ENCODE measurements at places on chromosomes 2 and 18.
A peak's percentile ranks its signal among the peaks of the same experiment; 100 is the strongest.

- peak; percentile 28 for DNase-seq
These were observed 47.0 kb downstream of the IWS1 start for GRCh38 chr2:127479219-127479825.

- DNase-seq = no peak
These were observed 168.8 kb downstream of the SMAD7 start for GRCh38 chr18:48781988-48782363.

DNA sequence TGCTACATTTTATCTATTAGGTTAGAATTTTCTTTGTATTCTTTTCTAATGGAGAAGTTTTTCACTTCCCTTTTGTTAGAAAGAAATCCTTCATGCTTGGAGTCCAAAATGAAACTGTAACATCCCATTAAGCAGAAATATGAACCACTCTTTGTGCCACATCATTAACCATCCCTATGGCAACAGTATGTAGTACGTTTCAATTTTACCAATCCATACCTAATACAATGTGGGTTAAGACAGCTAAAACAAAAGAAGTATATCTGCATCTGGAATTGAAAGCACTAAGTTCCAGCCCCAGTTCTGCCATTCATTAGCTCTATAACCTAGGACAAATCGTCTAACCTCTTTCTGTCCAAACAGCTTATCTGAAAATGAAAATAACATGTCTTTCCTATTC, 409.2 kb upstream of the SPHKAP start:
- no peak for DNase-seq

- no peak for DNase-seq
These were observed 129.5 kb upstream of the NYAP2 start for GRCh38 chr2:225270053-225270452.

DNA sequence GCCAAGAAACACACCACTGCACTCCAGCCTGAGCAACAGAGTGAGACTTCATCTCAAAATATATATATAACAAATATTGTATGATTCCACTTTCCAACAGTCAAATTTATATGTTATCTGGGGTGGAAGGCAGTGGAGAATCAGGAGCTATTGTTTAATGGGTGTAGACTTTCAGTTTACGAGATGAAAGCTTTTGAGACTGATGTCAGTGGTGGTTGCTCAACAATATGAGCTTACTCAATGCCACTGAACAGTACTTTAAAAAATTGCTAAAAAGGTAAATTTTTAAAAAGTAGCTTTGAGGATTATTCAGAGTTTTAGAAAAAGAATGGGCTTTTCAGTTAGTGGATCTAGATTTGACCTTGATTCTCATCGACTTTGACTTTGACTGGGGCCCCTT, 105.9 kb upstream of the ST6GAL2 start:
- DNase-seq = no peak

GRCh38 chr2:128323555-128323931, 4.9 kb upstream of the HS6ST1 start:
- DNase-seq = no peak

DNA sequence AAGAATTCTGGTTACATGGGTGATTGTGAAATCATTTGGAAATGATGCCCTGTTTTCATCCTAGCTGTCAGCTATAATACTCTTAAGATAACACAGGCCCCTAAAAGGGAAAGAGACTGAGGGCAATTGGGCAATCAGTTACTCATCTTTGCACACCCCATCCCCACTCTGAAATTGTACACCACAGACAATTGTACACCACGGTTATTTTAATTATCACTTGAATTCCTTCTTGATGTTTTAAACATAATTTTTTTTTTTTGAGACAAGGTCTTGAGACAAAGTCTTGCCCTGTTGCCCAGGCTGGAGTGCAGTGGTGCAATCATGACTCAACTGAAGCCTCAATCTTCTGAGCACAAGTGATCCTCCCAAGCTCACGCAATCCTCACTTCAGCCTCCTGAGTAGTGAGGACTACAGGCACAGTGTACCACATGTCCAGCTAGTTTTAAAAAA, 862.4 kb upstream of the ACVR2A start:
- DNase-seq = peak; percentile 97

DNA sequence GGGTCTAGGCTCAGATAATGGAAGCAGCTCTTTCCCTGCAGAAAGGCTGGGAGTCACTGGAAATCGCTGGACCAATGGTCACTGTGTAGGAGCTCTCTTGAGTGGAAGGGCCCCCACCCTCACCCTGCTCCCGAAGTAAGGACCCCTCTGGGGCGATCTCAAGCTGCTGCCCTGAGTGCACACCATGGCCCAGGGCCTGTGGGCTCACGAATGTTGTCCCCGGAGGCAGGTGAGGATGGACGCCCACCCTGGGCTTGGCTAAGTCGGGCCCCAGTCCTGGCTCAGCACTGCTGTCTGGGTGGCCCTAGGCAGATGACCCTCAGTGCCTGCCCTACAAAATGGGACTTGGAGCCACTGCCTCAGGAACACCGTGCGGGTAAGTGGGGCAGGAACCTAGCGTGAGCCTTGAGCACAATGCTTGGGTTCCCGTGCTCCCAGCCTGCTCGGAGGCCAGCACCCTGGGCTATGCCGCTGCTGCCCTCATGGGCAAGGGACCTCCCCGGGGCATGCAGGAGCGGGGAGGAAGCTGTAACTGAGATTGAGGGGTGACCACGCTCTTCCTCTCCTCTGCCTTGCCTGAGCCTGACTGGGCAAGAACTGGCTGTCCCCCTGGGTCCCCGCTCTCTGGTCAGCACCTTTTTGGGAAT, 3.7 kb downstream of the D2HGDH start:
- DNase-seq = no peak

GRCh38 chr18:76982038-76982437, 150.5 kb downstream of the MBP start:
- no peak for DNase-seq

DNA sequence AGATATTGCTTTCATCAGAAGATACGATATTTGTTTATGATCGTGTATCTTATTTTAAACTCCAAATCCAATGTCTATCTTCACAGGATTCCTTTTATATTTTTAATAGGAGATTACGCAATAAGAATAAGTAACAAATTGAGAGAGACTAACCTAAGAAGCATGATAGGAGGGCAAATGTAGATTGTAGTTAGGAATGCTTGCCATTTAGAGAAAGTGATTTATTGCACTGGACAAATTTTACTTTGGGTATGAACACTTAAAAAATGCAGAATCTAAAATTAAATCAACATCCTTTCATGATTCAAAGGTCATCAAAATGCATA, 563.4 kb upstream of the POU3F3 start:
- DNase-seq = no peak

DNA sequence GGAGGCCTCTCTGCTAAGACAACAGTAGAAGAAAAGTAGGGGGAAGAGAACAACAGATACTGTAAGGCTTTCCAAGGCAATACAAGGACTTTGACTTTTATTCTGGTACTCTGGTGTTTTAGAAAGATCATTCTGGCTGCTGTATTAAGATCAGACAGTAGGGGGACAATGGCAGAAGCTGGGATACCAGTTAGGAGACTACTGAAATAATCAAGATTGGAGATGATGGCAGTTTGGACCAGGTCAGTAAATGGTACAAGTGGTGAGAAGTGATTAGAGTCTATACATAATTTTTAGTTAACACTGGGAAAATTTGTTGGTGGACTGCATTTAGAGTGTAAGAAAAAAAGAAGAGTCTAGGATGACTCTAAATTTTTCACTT, 139.7 kb downstream of the ROCK1 start:
- no peak for DNase-seq

DNA sequence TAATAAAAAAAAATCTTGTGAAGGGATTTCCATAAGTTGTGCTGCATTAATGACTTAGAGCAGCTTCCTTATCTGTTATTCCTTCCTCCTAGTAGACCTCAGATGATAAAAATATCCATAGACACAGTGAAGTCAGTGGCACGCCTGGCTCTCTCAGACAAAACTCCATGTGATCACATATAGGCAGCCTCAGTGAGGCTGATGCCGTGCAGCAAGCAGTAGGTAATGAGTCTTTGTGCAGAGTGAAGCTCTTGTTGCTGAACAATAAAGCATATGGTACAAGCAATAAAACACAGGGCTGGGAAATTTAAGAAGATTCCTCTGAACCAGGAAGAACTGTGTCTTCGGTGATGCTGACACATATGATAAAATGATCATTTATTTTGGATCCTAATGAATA, 102.7 kb downstream of the CSRNP3 start:
- no peak for DNase-seq

GRCh38 chr2:10253596-10254372, 48.9 kb upstream of the HPCAL1 start:
- no peak for DNase-seq

- DNase-seq = no peak
These were observed 55.9 kb upstream of the NOL4 start for GRCh38 chr18:34280653-34281052.

DNA sequence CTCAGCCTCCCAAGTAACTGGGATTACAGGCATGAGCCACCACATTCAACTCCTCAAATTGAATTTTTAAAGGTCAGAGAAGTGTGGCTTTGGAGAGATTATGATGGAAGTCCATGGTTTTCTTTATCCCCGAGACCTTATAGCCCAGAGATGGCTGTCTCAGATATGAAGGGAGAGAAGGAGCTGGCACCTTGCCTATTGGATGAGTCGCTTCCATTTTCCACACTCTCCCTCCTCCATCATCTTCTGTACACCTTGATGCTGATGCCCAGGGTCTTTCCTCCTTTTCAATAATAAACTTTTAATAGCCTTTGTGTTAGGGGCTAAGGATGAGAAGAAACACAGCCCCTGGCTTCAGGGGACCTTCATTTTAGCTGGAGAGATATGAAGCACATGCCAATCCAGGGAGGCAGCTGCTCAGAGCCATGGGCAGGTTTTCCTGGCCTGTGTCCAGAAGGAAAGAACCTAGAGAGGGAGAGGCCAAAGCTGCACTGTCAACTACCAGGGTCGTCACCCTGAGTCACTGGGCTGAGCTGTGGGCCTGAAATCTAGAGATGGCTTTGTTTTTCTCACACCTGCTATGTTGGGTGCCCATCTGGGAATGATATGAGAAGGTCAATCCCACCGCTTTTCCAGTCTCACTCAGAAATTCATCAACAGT, 146.0 kb upstream of the SERTAD2 start:
- DNase-seq = no peak

GRCh38 chr18:9617006-9617542, 2.7 kb upstream of the PPP4R1 start:
- no peak for DNase-seq

GRCh38 chr2:10382354-10383061, 65.6 kb downstream of the ODC1 start:
- DNase-seq = no peak

DNA sequence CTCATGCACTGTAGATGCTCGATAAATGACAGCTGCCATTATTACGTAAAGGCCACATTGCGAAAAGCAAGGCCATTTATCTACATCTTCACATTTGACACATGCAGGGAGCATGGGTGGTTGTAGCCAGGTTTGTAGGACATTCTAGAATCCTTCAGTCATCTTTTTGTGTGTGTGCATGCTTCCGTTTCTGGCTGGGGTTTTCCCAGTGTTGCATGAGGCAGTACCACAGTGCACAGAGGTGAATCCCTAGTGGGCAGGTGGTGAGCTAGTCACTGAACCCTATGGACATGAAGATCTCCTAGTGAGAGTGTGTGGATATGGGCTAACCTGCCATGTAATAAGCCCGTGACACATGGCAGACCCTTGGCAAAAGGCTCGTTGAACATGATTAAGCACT, 151.8 kb upstream of the SLC14A2 start:
- no peak for DNase-seq

DNA sequence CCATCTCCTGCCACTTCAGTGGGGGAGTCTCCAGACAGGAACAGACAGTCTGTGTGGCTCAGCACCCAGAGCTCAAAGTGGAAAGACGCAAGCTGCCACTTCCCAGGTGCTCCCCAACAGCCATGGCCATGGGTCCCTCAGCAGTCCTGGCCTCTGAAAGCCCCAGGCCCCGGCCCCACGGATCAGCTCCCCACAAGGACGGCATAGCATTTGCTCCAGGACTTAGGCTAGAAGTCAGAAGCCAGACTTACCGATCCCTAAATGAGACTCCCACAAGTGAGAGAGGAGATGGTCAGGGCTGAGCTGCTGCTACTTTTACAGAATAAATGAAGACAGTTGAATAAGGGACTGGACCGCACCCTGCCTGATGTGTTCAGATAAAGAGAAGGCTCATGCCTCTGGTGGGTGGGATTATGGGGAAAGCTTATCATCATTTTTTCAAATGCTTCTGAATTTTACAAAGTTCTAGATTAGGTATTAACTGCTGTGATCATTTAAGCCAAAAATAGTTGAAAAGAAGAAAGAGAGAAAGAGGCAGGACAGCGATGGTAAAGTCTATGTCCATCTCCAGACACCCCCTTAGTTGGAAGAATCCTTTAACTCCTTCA, 50.5 kb downstream of the ADD2 start:
- DNase-seq = no peak

DNA sequence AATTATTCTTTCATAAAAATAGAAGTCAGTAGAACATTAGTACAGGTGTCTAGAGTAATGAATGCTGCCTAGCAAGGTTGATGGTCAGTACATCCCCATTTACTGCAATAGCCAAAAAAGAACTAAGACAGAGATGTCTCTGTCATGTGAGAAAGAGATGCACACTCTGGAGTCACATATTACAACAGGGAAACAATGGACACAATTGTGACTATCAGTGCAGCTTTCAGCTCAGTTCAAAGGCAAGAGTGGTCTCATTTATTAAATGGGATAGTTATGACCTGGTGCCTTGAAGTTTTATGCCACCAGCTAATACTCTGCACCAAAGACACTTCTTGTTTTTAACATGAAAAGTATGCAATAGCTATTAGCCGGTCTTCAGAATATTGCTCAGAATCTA, 194.9 kb upstream of the CHAC2 start:
- DNase-seq = no peak

DNA sequence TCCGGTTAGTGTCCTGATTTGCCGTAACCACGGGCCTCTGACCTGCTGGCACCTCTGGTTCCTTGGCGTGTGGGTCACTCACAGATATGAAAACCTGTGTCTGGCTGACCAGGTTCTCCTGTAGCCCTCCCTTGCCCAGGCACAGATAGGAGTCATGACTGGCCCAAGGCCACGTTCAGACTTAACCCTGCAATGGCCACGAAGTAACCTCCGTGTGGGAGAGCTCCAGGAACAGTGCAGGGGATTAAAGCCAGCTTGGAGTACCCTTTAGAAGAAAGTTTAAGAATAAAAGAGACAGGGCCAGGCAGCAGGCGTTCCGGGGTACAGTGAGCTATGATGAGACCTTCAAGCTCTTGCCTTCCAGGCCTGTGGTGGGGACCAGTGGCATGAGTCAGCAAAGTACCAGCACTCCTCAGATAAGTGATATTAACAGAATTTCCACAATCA, 25.5 kb downstream of the CENPO start:
- no peak for DNase-seq

GRCh38 chr18:79510046-79510685, 114.4 kb downstream of the NFATC1 start:
- DNase-seq = no peak

DNA sequence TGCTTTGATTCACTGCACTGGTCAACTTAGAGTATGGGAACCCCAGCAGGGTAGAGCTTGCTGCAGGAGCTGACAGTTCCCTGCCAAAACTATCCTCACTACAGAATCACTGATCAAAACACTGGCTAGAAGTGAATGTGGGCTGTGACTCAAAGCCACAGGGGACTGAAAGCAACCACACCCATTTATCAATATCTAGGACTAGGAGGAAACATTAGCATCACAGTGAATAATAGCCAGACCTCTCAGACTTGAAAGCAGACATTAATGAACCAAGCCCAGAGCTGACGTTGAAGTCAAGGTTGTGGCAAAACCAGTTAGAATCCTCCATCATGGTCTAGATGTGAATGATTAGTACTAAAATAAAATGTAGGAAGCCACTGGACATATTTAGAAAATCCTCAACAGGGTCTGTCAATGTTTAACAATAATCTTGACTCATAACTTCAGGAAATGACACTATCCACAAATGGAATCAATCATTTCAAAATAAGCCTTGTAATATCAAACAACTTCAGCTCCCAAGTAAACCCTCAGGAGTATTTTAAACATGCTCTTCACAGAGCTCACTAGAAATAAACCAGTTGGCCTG, 131.4 kb downstream of the CDH20 start:
- DNase-seq = no peak

All from AG09319 (cell line).